ENCODE measurements at places on chromosomes 7 and 10. TPM values are rescaled to one million over a fixed set of nuclear protein-coding genes. Genes with fewer than 3 reads are reported as not detected.

Gene OR2A42
- total RNA-seq = not detected

Gene HOXA4
- 0.12 TPM for total RNA-seq

Gene FZD1
- total RNA-seq = 27.5 TPM

DNA sequence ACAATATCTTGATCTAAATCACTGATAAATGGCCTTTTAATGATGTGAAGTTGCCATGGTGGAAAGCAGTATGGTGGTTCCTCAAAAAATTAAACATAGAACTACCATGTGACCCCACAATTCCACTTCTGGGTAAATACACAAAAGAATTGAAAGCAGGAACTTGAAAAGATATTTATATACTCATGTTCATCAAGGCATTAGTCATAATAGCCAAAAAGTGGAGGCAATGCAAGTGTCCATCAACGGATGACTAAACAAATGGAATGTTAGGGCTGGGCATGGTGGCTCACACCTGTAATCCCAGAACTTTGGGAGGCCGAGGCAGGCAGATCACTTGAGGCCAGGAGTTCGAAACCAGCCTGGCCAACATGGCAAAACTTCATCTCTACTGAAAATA is 2.0 kb upstream of the DNAJC12 start:
- DNase-seq = no peak

Gene OPALIN
- total RNA-seq = not detected

Gene GFRA1
- 8.3 TPM for total RNA-seq

Gene RNF32
- 1.3 TPM for total RNA-seq

Gene EPO
- not detected for total RNA-seq

DNA sequence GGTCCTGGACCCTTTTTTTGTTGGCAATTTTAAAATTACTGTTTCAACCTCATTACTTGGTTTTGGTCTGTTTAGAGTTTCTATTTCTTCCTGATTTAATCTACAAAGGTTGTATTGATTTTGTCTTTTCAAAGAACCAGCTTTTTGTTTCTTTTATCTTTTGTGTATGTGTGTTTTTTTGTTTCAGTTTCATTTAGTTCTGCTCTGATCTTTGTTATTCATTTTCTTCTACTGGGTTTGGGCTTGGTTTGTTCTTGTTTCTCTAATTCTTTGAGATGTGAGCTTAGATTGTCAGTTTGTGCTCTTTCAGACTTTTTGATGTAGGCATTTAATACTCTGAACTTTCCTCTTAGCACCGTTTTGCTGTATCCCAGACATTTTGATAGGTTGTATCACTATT is 8.5 kb upstream of the MRPS33 start:
- DNase-seq = no peak

DNA sequence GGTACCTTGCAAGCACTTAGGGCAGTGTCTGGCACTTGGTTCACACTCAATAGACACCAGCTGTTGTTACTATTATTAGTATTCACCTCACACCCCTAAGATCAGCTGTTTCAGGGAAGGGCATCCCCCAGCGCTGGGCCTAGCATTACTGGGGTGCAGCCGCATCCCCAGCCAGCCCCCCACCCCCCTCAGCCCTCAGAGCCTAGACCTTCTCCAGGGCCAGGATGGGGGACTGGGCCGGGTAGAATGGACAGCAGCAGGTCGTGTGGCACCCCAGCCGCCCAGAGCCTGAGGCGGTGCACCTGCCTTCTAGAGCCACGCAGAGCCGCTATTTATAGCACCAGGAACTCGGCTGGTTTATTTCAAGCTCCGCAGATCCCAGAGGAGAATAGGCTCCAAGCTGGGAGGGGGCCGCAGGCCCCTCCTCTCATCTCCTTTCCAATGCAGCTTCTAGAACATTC is 60.5 kb downstream of the GTF2IRD1 start:
- DNase-seq = no peak

GRCh38 chr7:29917641-29918040 is 72.0 kb downstream of the SCRN1 start:
- no peak for DNase-seq

Gene CC2D2B
- 1.9 TPM for total RNA-seq

DNA sequence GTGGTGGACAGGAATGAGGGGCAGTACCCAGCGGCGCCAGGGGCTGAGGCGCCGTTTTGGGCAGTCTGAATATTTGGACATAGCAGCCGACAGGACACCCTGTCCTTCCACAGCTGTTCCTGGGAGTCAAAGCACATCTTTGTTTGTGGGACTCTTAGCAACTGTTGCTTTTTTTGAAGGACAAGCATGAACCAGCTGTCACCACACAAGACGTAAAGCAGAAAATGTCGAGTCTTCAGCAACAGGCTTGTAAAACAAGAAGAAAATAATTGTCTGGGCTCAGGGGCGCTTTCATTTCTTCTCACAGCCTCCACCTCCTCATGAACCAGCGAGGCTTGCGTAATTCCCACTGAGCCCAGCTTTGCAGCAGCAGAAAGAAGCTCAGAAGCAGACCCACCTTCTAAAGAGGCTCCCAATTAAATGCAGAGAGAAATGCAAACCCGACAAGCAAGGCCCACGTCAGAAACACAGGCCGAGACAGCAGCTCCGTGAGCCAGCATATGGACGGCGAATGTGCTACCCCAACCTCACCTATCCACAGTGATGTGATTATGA is 68.9 kb upstream of the DNAAF5 start:
- DNase-seq = peak; percentile 78

DNA sequence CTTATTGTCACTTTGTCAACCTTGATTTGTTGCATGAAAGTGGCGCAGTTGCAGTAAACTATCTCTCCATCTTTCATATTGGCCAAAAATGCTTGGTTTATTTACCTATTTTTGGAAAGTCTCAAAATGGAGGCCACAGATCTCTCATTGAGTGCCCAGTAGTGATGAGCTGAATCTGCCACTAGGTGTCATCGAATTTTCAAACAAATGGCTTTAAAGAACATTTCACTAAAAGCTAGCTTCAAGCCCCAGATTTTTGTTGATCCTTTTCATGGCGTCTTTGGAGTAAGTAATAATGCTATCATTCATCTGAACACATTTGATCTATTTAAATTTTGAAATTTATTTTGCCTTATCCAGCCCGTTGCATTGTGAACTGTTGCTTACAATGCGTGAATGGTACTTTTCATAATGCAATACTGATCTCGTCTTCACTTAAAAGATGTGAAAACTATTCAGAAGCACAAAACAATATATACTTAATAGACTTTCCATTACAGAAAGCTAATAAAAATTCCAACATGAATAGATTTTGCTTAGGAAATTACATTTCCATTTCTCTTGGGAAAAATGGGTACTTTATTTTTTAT is 236.2 kb downstream of the DNAJB9 start:
- no peak for DNase-seq

DNA sequence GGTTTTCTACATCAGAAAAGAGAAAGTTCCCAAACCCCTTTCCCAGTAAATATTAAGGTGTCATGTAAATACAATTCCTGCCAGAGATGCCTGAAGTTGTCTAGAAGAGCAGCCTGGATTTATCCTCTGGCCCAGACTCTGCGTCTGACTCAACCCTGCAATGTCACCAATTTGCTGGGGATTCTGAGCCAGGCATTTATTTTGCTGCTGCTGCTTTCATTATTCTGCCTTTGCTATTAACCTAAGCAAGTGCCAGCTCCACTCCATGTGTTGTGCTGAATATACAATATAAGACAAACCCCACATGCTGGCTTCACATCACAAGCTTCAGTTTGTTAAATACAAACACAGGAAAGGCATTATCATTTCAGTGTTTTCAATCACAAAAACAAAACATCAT is 59.1 kb downstream of the ELAPOR2 start:
- no peak for DNase-seq

- no peak for DNase-seq
Measured at GRCh38 chr7:79221211-79221610, 232.3 kb downstream of the MAGI2 start.

- DNase-seq = no peak
Measured at GRCh38 chr10:128712661-128713400, 586.6 kb upstream of the MKI67 start.

DNA sequence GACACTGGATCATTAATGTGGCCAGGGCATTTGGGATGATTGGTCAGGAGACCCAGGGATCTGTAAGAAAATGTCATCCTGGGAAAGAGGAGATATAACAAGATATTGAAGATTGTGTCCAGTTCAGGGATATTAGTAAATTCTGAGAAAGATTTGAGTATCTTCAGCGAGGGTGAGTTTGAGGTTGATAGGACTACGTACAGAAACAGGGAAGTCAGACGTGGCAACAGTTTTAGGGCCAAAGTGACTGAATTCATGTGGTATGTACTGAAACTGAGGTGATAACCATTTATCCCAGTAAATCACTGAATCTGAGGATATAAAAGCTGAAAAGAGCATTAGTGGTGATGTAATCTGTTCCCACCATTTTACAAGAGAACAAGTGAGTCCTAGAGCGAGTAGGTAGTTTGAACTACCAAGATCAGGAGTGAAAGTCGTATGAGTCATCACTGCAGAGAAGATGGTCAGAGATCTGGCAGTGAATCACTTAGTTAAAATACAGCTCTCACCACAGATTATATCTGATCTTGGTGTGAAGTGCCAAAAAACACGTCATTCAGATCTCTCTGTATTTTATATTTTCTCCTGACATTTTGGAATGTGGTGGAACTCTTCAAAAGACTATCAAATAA is 220.5 kb downstream of the CDK14 start:
- DNase-seq = no peak

GRCh38 chr10:70162151-70162891 is 8.0 kb downstream of the SAR1A start:
- DNase-seq = no peak

- no peak for DNase-seq
Measured at GRCh38 chr7:42014625-42015618, 222.1 kb downstream of the GLI3 start.

Gene ADAP1
- 6.5 TPM for total RNA-seq

GRCh38 chr7:157574120-157574825 is 237.5 kb downstream of the DNAJB6 start:
- DNase-seq = no peak

DNA sequence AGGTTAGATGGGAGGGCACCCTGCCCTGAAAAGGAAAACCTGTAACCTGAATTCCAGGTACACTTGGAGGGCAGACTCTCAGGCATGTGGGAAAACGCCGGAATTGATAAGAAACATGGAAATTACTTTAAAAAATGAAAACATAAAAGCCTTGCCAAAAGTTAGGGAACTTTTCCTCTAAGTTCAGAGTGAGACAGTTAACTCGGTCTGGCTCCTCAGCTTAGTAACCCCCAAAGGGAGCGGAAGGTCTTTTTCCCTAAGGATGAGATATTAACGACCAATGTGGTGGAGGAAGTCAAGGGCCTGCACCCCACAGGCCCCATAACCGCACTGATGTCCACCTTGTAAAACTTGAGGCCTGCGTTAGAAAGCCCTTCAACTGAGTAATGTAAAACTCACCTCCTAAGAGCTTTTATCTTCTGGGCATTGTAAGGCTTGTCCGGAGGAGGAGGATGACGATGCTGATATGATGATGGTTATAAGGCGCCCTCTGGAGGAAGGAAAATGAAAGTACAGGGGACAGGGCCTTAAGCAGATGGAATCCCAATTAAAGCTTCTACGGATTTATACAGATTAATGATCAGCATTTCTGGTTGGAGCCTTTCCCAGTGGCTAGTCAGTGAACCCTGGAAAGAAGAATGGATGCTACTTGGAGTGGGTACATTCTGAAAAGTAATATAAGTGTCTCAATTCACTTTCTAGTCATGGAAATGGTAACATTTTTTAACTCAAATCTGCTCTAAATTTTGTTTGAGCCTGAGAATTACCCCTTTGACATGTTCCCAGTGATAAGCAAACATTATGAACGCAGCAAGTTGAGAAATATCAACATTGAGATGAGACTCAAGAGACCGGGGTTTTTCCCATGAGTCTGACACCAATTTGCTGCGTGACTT is 694 bp downstream of the COL1A2 start:
- no peak for DNase-seq

DNA sequence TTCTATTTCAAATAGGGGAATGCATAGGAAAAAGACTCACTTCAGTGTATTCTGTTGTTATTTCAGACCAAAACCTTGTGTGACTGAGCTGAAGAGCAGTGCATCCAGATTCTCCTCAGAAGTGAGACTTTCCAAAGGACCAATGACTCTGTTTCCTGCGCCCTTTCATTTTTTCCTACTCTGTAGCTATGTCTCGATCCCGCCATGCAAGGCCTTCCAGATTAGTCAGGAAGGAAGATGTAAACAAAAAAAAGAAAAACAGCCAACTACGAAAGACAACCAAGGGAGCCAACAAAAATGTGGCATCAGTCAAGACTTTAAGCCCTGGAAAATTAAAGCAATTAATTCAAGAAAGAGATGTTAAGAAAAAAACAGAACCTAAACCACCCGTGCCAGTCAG is 12.0 kb downstream of the TET1 start:
- no peak for DNase-seq

DNA sequence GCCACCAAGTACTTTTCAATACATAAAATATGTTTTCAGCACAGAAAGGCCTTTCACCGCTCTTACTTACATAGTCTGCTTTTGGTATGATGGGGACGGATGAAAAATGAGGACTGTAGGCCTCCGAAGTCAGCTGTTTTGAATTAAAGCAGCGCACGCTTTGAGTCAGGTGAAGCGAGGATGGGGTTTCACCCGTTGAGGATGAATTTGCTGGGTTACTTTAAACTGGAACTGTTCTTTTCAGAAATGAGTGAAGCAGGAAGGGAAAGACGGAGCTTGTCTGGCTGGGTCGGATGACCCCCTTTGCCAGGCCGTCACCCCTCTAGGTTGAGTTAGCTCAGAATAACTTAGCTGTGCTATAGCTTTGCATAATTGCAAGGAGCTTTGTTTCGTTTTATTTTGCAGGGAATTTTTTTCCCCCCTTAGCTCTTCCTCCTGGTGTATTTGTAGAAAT is 40.0 kb downstream of the CUX1 start:
- no peak for DNase-seq

Gene FAM20C
- 25.3 TPM for total RNA-seq

Gene PLXDC2
- 26.9 TPM for total RNA-seq

Gene AKR1D1
- not detected for total RNA-seq

- DNase-seq = no peak
Measured at GRCh38 chr7:150665896-150666295, 19.6 kb upstream of the GIMAP2 start.

- no peak for DNase-seq
Measured at GRCh38 chr7:18553605-18554003, 58.1 kb downstream of the HDAC9 start.
